ENCODE measurements at places on chromosomes 11 and 22.
A peak's percentile ranks its signal among the peaks of the same experiment; 100 is the strongest.

- DNase-seq: no peak
These were observed 132.3 kb downstream of the CSNK2A3 start for GRCh38 chr11:11220786-11221185.

- DNase-seq: no peak
These were observed 898 bp downstream of the ZNF215 start for GRCh38 chr11:6927030-6927617.

GRCh38 chr11:123166071-123166559, 28.9 kb downstream of the CLMP start:
- DNase-seq: no peak

- DNase-seq: no peak
These were observed 43.1 kb downstream of the LRP5 start for GRCh38 chr11:68355471-68355870.

DNA sequence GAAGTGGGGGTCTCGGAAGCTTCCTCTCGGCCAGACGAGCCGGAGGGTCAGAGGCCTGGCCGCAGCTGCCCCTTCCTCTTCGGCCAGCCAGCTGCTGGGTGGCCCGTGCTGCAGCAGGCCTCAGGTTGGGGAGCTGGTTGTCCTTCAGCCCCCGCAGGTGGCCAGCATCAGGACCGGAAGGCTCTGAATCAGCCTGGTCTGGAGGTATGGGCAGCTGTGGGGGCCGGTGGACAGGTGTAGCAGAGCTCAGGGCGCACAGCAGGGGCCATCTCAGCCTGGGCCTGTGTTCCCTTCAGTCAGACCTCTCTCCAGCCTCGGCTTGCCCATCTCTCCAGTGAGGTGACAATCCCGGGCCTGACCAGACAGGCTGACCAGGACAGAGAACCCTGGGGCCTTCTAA, 13.9 kb upstream of the TBX1 start:
- DNase-seq: no peak

DNA sequence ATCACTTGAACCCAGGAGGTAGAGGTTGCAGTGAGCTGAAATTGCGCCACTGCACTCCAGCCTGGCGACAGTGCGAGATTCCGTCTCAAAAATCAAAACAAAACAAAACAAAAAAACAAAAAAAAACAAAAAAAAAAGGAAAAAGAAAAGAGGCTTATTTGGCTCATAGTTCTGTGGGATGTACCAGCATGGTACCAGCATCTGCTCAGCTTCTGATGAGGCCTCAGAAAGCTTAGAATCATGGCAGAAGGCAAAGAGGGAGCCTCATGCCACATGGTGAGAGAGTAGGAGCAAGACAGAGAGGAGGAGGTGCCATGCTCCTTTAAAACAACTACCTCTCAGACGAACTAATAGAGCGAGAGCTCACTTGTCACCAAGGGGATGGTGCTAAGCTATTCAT, 10.6 kb upstream of the PTS start:
- DNase-seq: no peak

DNA sequence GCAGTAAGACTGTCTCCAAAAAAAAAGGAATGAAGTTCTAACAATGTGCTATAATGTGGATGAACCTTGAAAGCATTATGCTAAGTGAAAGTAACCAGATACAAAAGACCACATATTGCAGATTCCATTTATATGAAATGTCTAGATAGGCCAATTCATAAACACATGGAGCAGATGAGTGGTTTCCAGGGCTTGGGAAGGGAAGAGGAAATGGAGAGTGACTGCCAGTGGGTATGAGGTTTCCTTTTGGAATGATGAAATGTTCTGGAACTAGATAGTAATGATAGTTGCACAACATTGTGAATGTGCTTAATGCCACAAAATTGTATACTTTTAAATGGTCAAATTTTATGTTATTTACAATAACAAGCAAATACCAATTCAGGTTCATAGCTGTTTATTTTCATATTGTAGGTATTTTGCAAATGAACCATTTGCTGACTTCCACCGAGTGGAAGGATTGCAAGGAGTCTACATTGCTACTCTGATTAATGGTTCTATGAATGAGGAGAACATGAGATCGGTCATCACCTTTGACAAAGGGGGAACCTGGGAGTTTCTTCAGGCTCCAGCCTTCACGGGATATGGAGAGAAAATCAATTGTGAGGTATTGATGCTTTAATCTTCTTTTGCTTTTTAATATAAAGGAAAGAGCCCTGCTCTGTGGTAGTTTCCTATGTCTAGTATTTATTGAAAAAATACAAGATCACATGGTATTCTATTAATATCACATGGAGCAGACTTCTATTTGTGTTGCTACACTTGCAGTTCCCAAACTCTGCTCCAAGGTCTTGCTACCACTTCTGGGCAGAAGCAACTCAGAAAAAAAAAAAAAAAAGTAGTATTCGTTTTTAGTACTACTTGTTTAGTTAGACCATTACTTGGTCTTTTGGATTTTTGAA, 67.7 kb upstream of the SORL1-AS1 start:
- peak; percentile 70 for DNase-seq

GRCh38 chr22:44711690-44712555, 9.9 kb downstream of the PRR5 start:
- DNase-seq: no peak

DNA sequence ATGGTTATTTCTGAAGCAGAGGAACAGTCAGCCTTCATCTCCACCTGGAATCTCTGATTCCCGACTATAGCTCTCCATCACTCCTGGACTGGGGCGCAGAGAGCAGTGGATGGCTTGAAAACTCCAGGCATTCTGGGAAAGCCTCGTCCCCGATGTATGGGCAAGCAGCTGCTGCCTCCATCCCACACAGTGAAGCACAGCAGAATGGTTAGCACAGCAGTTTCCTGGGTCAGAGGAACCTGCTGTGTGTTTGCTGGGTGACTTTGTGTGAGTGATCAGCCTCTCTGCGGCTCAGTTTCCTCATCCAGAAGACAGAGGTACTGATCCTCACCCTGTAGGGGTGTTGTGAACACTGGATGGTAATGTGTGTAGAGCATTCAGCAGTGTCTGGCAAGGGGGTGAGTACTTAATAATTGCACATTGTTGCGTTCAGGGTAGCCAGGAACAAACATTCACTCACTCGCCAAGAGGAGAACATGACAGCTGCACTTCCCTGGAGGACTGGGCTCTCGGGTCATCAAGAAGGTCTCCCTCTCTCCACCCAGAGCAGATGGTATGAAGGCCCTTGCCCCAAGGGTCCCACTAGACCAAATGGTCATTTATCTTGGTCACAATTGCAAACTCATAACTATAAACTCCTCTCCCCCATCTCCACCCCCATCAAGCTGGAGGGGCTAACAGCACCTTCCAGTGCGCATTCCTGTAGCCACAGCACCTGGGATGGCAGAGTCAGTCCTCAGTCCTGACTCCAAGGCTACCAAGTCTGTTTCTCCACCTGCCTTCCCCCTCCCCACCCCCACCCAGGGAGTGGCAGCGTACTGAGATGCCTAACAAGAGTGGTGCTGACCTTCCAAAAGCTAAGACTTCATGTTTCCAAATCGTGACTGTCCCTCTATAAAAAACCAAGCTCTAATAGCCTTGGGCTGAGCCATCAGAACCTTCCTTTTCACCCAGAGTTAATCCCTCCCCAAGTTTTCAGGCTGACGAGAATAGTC, 1.5 kb upstream of the CHST1 start:
- DNase-seq: no peak

DNA sequence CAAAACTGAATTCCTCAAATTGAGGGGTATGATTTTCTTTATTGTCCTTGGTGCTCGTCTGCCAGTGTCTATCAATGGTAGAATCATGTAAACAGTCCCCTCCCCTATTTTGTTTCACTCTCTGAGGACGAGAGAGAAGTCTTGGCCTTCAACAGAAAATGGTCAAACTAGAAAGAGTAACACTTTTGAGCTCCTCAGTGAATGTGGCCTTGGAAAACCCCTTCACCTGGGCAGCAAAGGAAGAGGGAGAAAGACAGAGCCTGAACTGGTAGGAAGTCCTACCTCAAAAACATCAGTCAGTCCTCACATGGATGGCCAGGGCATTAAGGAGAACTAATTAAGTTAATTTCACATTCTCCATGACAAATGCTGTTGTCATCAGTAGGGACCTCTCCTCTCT, 86.1 kb upstream of the TOP3B start:
- DNase-seq: no peak

DNA sequence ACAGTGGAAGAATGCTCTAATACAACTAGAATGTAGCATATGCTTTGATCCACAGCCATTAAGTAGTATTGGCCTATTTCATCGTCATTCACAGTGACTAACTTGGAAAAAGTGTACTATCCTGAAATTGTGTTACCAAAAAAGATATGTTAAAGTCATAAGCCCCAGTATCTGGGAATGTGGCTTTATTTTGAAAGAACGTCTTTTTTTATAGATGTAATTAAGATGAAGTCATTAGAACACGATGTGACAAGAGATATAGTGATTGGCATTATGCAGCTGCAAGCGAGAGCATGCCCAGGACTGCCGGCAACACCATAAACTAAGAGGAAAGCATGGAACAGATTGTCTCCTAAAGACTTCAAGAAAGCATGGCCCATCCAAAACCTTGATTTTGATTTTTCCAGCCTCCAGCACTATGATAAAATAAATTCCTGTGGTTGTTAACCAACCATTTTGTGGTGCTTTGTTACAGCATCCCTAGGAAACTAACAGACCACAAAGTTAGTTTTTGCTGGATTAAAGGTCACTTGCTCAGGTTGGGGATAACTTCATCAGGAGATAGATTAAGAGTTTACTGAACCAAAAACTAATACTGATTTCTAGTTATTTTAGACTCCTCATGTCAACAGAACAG, 870.6 kb upstream of the LRRC4C start:
- DNase-seq: no peak

GRCh38 chr11:116852261-116853031, 15.0 kb upstream of the APOA1 start:
- no peak for DNase-seq

All from AG09319 (cell line).